ENCODE measurements at places on chromosomes 13 and 19. TPM values are rescaled to one million over a fixed set of nuclear protein-coding genes. Genes with fewer than 3 reads are reported as not detected.

GJB6 gene
- not detected for total RNA-seq

HIPK4 gene
- total RNA-seq: not detected

TUBA3C gene
- total RNA-seq: not detected

DNA sequence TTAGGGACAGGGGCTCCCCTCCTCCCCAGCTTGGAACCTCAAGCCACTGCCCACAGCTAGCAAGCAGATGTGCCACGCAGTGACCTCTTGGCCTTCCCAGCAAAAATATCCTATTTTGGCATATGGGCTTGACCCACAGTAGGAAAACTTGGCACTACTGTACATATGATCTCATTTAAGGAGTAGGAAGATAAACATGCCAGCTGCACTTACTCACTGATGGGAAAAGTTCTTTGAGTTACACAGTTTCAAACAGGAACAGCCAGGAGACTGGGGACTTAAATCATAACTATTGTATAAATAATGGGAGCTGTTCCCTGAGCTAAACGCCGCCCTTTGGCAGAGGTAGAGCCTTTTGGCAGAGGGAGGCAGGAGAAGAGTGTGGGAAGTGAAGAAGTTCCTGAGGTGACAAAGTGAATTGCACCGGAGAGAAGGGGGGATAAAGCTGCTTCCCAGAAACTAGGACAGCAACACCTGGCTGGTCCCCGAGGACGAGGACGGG, 6.1 kb downstream of the SACS start:
- H3K27ac ChIP-seq: no peak overlapping the region
- no peaks in the 10 kb centered on the region for H3K27me3 ChIP-seq
- no peaks in the 10 kb centered on the region for H3K36me3 ChIP-seq
- H3K4me1 ChIP-seq: peaks cover 30% of the 10 kb centered on the region

All from neural progenitor cell (in vitro differentiated cells).